ENCODE measurements at places on chromosomes 5 and 9. TPM values are rescaled to one million over a fixed set of nuclear protein-coding genes. Genes with fewer than 3 reads are reported as not detected.

GRCh38 chr9:28762167-28762566, 1188.9 kb upstream of the C9orf72 start:
- no peak for DNase-seq
- H3K27ac ChIP-seq, result no peak overlapping the region
- no peaks in the 10 kb centered on the region for H3K36me3 ChIP-seq

The FOXD4 gene
- 0.58 TPM for total RNA-seq

GRCh38 chr9:7533376-7534090, 266.0 kb downstream of the DMAC1 start:
- no peaks in the 10 kb centered on the region for H3K36me3 ChIP-seq
- no peak overlapping the region for H3K27ac ChIP-seq
- no peaks in the 10 kb centered on the region for H3K4me1 ChIP-seq
- no peak for DNase-seq
- H3K27me3 ChIP-seq, result no peaks in the 10 kb centered on the region
- no peak overlapping the region for H3K4me3 ChIP-seq

The HTR4 gene
- total RNA-seq, result not detected

GRCh38 chr5:154421868-154422267, 23.9 kb upstream of the SAP30L start:
- no peak overlapping the region for H3K27ac ChIP-seq
- no peaks in the 10 kb centered on the region for H3K4me1 ChIP-seq
- no peaks in the 10 kb centered on the region for H3K27me3 ChIP-seq
- H3K4me3 ChIP-seq, result no peak overlapping the region

DNA sequence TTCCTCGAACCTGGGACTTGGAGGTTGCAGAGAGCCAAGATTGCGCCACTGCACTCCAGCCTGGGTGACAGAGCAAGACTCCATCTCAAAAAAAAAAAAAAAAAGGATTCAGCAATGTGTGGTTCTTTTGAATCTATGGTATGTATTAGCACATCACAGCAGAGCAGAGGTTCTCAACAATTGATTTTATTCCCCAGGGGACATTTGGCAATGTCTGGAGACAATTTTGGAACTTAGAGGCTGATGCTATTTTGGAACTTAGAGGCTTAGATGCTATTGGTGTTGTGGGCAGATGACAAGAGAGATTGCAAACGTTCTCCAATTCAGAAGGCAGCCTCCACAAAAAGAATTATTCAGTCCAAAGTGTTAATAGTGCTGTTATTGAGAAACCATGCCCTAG, 115.2 kb downstream of the TMC1 start:
- DNase-seq, result no peak
- no peaks in the 10 kb centered on the region for H3K36me3 ChIP-seq

- peaks cover 3% of the 10 kb centered on the region for H3K27me3 ChIP-seq
- DNase-seq, result no peak
- peaks cover 45% of the 10 kb centered on the region for H3K4me1 ChIP-seq
- no peak overlapping the region for H3K27ac ChIP-seq
- H3K4me3 ChIP-seq, result no peak overlapping the region
- H3K36me3 ChIP-seq, result no peaks in the 10 kb centered on the region
These were observed 15.0 kb upstream of the VAV2 start for GRCh38 chr9:134007150-134007549.

The NINJ1 gene
- total RNA-seq, result 24.2 TPM

DNA sequence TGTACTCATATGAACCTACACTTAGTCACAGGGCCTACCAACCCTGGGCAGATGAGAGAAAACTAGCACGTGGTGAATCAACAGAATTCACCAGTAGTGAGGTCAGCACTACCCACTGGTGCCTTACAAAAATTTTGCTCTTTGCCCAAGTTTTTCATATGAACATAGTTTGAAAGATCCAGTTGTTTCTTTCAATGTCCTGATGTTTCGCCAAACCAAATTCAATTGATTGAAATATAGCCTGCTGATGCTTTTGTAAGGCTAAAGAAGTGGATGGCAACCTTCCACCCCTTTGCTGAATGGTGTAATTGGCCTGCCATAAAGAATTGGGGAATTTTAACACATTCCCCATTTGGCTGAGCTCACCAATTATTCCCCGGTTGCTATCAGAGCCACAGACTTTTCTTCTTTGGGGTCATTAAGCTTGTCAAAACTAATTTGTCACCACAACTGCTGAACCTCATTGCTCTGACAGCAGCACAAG, 339.2 kb downstream of the GLIS3 start:
- no peaks in the 10 kb centered on the region for H3K27me3 ChIP-seq
- peaks cover 3% of the 10 kb centered on the region for H3K4me1 ChIP-seq
- H3K4me3 ChIP-seq, result no peak overlapping the region
- no peak overlapping the region for H3K27ac ChIP-seq

DNA sequence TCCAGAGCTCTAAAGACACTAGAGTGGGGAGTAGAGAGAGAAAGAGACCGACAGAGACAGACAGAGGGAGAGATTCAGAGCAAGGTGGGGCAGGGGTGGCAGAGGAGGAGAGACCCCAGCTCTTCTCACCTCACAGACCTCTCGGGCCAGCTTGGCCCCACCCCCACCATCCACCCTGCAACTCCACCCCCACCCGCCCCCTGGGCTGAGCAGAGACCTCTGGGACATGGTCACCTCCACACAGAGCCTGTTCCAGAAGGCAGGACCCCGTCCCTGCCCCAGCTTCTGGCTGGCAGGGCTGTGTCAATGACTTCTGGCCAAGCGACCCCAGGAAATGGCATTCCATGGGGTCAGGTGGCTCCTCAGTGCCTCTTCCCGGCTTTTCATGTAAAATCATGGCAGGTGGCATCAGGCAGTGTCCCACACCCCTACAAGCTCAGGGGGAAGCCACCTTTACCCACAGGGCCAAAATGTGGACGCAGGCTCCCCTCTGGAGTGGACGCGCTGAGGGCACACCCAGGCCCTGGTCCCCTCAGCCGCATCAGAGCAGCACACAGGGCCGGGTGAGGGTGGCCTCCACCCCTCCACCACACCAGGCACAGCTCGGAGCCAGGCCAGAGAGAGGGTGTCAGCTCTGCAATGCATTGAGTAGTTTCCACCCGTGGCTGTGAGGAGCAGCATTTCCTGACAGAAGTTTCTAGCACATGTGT, 131.2 kb upstream of the LPCAT1 start:
- H3K4me3 ChIP-seq, result no peak overlapping the region
- no peaks in the 10 kb centered on the region for H3K36me3 ChIP-seq
- H3K27ac ChIP-seq, result no peak overlapping the region
- DNase-seq, result no peak
- H3K27me3 ChIP-seq, result peaks cover 53% of the 10 kb centered on the region
- H3K4me1 ChIP-seq, result no peaks in the 10 kb centered on the region

- H3K27ac ChIP-seq, result peak overlapping the region; percentile 96
- peaks cover 74% of the 10 kb centered on the region for H3K4me1 ChIP-seq
- DNase-seq, result peak; percentile 94
- no peaks in the 10 kb centered on the region for H3K36me3 ChIP-seq
These were observed 61.6 kb upstream of the ANGPTL2 start for GRCh38 chr9:127183814-127184582.

The CORO2A gene
- 0.13 TPM for total RNA-seq

The LMNB1 gene
- 32.4 TPM for total RNA-seq

- no peaks in the 10 kb centered on the region for H3K4me1 ChIP-seq
- DNase-seq, result no peak
- no peak overlapping the region for H3K4me3 ChIP-seq
- no peak overlapping the region for H3K27ac ChIP-seq
- H3K36me3 ChIP-seq, result no peaks in the 10 kb centered on the region
- H3K27me3 ChIP-seq, result no peaks in the 10 kb centered on the region
These were observed 19.0 kb upstream of the PSIP1 start for GRCh38 chr9:15529566-15530324.

The FOXD4L3 gene
- total RNA-seq, result not detected

The PRR16 gene
- total RNA-seq, result 6.0 TPM

DNA sequence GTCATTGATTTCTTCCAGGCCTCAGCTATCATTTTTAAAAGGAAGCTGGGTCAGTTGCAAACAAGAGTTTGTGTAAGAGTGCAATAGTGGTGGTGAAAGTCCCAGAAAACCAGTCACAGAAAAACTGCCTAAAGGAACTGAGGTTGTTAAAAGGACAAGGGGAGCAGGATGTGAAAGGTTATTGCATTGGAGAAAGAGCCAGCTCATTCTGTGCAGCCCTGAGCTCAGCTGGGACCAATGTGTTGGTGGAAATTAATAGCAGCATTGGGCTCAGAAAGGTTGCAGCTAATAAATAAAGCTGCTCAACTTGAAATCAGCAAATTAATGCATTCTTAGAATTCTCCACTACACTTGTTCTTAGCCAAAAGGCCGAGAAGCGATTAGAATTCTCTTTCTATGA, 34.9 kb downstream of the NREP start:
- no peak overlapping the region for H3K4me3 ChIP-seq
- peak overlapping the region; percentile 17 for H3K27ac ChIP-seq
- no peaks in the 10 kb centered on the region for H3K27me3 ChIP-seq
- H3K36me3 ChIP-seq, result peaks cover 7% of the 10 kb centered on the region
- no peaks in the 10 kb centered on the region for H3K4me1 ChIP-seq
- peak; percentile 17 for DNase-seq

- no peak for DNase-seq
- no peaks in the 10 kb centered on the region for H3K4me1 ChIP-seq
- no peaks in the 10 kb centered on the region for H3K36me3 ChIP-seq
- no peak overlapping the region for H3K4me3 ChIP-seq
- H3K27ac ChIP-seq, result no peak overlapping the region
These were observed 17.5 kb upstream of the SPRY4 start for GRCh38 chr5:142342128-142342981.

DNA sequence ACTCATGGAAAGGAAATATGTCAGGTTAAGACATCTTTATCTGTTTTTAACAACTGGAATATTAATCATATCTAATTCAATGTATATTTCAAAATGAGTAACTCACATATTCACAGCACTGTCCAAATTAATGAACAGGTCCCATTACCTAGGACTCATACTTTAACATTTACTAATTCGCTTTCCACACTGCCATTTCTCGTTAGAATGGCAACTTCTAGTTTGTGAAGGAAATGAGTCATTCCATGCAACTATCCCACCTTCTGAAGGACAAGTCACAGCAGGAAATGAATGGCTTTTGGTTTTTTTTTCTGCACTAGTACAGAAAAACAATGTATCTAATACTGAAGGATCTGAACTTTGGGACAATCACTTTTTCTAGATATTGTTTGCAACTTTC, 24.6 kb upstream of the IFNK start:
- H3K4me3 ChIP-seq, result no peak overlapping the region
- no peaks in the 10 kb centered on the region for H3K27me3 ChIP-seq
- no peak overlapping the region for H3K27ac ChIP-seq

- H3K36me3 ChIP-seq, result no peaks in the 10 kb centered on the region
- H3K4me3 ChIP-seq, result no peak overlapping the region
These were observed 63.1 kb upstream of the RANBP6 start for GRCh38 chr9:6078382-6079105.

- no peaks in the 10 kb centered on the region for H3K36me3 ChIP-seq
- peaks cover 3% of the 10 kb centered on the region for H3K4me1 ChIP-seq
- DNase-seq, result no peak
- no peak overlapping the region for H3K4me3 ChIP-seq
These were observed 69.4 kb upstream of the ADAMTSL1 start for GRCh38 chr9:18404434-18405029.

- H3K36me3 ChIP-seq, result no peaks in the 10 kb centered on the region
- DNase-seq, result no peak
- no peak overlapping the region for H3K4me3 ChIP-seq
- H3K27ac ChIP-seq, result no peak overlapping the region
These were observed 192.7 kb downstream of the DAB2IP start for GRCh38 chr9:121844098-121844497.

The SLC31A1 gene
- 8.0 TPM for total RNA-seq

GRCh38 chr9:110444911-110445310, 107.2 kb upstream of the TXNDC8 start:
- H3K27ac ChIP-seq, result no peak overlapping the region
- no peak overlapping the region for H3K4me3 ChIP-seq
- DNase-seq, result no peak
- no peaks in the 10 kb centered on the region for H3K4me1 ChIP-seq
- H3K36me3 ChIP-seq, result peaks cover 10% of the 10 kb centered on the region

- H3K36me3 ChIP-seq, result no peaks in the 10 kb centered on the region
- no peak overlapping the region for H3K27ac ChIP-seq
- no peak for DNase-seq
- H3K27me3 ChIP-seq, result no peaks in the 10 kb centered on the region
These were observed 142.5 kb downstream of the PJA2 start for GRCh38 chr5:109267283-109267682.

The COL23A1 gene
- 4.3 TPM for total RNA-seq

DNA sequence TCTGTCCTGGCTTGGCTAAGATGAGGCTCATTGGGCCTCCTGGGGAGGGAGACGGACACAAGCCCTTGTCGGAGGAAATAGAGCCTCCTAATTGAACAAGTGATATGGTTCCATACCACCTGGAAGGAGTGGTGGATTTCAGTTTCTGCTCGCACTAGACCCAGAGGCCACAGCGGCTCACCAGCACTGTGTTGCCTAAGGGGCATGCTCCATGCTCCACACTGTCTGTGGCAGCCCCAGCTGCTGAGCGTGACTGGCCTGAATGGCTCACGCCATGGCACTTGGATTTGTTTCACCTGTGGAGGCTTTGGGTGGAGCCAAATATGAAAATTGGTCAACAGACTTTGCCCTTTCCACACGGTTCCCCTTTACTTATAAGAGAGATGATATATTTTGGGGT, 181.1 kb downstream of the HSPA4 start:
- no peaks in the 10 kb centered on the region for H3K4me1 ChIP-seq
- H3K27me3 ChIP-seq, result no peaks in the 10 kb centered on the region
- no peak for DNase-seq
- no peaks in the 10 kb centered on the region for H3K36me3 ChIP-seq

The SHC3 gene
- total RNA-seq, result 0.53 TPM

DNA sequence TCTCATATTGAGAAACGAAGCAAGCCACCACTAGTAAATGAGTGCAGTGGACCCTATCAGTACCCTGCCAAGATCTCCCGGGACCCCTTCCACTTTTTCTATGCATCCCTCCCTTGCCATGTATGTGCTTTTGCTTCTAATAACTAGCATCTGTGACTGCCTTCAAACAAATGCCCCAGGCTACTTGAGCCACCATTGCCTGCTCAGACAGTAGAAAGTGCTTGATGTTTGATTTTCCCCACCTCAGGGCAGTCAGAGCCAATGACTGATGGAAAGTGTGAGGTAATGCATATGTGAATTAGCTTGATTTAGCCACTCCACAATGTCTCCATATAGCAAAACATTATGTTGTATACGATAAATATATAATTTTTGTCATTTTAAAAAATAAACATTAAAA, 797.3 kb upstream of the ACO1 start:
- no peak overlapping the region for H3K27ac ChIP-seq
- H3K4me3 ChIP-seq, result no peak overlapping the region
- no peaks in the 10 kb centered on the region for H3K27me3 ChIP-seq
- H3K4me1 ChIP-seq, result no peaks in the 10 kb centered on the region

- no peak overlapping the region for H3K4me3 ChIP-seq
- H3K36me3 ChIP-seq, result no peaks in the 10 kb centered on the region
- peak; percentile 19 for DNase-seq
- H3K27me3 ChIP-seq, result no peaks in the 10 kb centered on the region
- H3K4me1 ChIP-seq, result no peaks in the 10 kb centered on the region
These were observed 69.1 kb upstream of the PUM3 start for GRCh38 chr9:2913026-2913425.

- DNase-seq, result peak; percentile 83
- peak overlapping the region; percentile 99 for H3K27ac ChIP-seq
- H3K4me1 ChIP-seq, result peaks cover 17% of the 10 kb centered on the region
These were observed 778 bp downstream of the TRIM41 start for GRCh38 chr5:181223729-181224389.

- peak; percentile 48 for DNase-seq
- H3K27me3 ChIP-seq, result no peaks in the 10 kb centered on the region
- H3K4me3 ChIP-seq, result no peak overlapping the region
These were observed 27.9 kb upstream of the GOLM1 start for GRCh38 chr9:86126998-86127972.

All from muscle of leg (tissue), 16 donors.